ENCODE measurements at places on chromosomes 5 and 9.

DNA sequence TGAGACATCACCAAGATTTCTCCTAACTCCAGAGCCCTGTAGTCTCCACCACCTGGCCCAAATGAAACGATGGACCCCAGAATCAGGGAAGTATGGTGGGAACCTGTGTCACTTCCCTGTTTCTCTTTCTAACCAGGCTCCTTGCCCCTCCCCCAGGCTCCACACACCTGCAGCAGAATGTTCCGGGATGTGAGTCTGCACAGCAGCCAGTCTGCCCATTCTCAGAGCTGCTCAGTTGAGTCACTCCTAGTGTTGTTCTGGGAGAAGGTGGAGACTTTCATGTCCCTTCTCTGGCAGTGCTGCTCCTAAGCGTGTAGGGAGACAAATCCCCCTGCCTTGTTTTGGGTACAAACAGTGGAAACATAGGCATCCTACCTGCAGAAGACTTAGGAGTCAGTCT lies 76.0 kb upstream of the XPA start:
- DNase-seq, result peak; percentile 42

DNA sequence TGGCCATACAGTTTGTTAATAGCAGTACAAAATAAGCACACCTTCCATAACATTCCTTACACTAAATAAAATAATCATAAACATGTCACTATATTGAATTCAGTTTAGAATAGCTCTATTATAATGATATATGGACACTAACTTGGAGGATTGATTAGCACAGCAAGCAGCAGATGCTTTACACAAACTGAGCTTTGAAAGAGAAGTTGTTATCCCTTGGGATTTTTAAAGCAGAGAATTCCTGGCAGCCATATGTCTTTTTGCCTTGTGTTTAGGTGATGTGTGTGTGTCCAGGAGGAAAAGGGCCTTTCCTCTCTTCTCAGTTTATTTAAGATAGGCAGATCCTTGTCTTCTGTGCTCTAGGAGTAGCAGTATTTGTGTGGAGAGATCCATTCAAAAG lies 232.2 kb upstream of the GRIN3A start:
- DNase-seq, result no peak

DNA sequence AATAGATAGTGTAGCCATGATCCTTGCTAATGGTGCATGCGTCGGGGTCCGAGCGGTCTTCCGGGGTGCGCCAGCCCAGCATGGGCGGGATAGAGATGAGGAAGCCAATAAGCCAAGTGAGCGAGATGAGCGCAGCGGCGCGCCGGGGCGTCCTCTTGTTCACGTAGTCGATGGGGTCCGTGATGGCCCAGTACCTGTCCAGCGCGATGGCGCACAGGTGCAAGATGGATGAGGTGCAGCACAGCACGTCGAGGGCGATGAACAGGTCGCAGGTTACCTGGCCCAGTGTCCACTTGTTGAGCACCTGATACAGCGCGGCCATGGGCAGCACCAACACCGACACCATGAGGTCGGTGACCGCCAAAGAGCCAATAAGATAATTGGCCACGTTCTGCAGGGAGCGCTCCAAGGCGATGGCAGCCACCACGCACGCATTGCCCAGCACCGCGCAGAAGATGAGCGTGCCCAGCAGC lies 1.1 kb downstream of the HTR1A start:
- DNase-seq, result no peak

DNA sequence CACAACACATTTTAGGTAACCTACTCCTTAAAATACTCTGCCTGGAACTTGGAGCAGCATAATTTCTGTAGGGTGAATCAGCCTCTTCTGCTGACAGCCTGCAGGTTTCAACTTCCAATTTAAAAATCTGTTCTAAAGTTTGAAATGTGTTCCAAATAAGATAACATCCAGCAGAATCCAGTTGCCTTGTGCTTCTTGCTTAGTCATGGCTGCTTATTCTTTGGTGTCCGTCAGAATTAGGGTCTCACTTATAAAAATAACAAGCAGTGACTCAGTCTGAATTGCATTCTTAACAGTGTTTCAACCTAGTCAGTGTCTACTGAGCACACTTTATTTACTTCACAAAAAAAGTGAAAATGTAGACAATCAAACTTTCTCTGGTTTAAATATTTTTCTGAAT lies 3.7 kb downstream of the CDH6 start:
- no peak for DNase-seq
